ENCODE measurements at places on chromosomes 2 and 18.

GRCh38 chr2:121345887-121346286, 60.9 kb upstream of the TFCP2L1 start:
- DNase-seq, result no peak

DNA sequence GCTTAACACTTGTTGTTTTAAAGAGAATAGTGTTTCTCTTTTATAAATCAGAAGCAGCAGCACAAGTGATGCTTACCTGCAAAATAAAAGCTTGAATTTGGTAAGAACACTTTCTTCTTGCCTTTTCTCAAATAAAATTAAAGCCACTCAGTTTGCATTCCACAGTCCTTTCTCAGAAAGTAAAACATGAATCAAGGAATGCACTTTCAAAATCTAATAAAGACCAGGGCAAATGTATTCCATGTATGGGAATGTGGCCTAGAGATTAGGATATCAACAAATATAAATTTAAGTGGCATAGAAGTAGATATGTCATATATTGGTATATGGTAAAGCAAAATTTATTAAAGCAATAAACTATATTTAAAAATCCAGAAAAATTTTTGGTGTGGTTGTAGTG, 352.8 kb downstream of the THSD7B start:
- DNase-seq, result no peak

DNA sequence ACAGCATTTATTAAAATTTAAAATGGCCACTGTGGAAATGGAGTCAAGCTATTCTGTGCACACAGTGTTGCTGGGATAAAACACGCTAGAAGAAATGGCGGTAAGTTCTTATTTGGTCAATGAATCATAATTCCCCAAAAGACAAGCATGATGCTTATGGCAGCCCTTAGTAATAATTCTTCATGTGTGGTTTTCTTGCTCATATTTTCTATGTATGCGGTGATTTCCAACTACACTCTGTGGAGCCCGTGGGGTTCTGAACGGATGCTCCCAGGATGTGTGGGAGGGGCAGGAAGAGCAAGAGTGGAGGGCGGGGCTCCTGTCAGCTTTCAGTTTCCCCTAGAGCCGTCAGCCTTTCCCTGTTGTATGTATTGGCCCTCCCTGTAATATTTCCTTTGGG, 91.7 kb upstream of the RMDN2 start:
- no peak for DNase-seq

DNA sequence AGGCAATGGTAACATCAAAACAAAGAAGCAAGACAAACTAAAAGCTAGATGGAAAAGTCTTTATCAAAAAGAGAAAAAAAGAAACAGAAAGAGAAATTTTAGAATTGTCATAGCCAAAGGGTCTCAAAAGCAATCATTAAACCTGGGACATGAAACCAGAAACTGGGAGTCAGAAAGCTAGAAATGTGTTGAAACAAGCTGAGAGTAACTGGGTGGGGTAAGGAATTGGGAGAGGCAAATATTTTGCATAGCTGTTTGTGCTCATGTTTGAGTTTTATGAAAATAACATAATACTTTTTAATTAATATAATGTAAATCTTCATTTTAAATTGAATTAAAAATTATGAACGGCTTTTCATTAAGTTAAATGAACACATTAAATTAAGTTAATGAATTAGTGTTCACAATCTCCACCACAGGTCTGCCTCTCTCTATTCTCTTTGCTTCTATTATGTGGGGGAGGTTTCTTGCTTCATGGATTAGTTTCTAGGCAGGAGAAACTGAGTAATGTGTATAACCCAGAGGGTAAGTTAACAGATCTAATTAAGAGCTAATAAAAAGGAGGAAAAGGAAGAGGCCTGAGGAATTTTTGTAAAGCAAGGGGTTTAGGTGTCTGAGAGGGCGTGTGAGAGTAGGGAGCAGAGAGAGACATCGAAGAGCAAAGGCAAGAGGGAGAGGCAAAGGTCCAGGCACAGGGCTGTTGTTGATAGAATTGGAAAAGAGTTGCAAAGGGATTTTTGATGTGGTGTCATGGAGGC, 20.0 kb upstream of the SERPINB2 start:
- no peak for DNase-seq

DNA sequence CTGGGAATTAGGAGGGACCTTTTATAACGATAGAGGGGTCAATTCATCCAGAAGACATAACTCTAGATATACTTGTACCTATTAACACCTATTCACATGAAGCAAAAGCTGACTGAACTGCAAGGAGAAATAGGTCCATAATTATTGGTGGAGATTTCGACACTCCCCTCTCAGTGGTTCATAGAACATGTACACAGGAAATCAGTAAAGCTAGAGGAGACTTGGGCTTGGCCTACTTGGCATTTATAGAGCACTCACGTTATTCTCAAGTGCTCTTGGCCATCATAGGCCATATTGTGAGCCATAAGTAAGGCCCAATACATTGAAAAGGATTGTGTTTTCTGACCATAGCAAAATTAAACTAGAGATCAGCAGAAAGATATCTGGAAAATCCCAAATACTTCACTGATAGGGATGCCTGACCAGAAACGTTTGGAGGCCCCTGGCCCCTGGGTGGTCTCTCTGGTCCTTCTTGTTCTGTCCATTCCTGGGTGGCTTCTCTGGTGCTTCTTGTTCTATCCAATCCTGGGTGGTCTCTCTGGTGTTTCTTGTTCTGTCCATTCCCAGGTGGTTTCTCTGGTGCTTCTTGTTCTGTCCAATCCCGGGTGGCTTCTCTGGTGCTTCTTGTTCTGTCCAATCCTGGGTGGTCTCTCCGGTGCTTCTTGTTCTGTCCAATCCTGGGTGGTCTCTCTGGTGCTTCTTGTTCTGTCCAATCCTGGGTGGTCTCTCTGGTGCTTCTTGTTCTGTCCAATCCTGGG, 49.0 kb downstream of the SNED1 start:
- DNase-seq, result no peak

- no peak for DNase-seq
Observed at GRCh38 chr2:46487667-46488335, 8.4 kb downstream of the TMEM247 start.

GRCh38 chr2:19545507-19545906, 187.1 kb upstream of the OSR1 start:
- no peak for DNase-seq

GRCh38 chr2:96680561-96681141, 38.1 kb downstream of the FER1L5 start:
- DNase-seq, result no peak

GRCh38 chr18:4251206-4251605, 203.9 kb downstream of the DLGAP1 start:
- no peak for DNase-seq

GRCh38 chr2:232700154-232700553, 3.0 kb downstream of the GIGYF2 start:
- no peak for DNase-seq

- no peak for DNase-seq
Observed at GRCh38 chr2:25566094-25566493, 107.3 kb downstream of the DTNB start.

GRCh38 chr2:158725441-158725891, 69.7 kb upstream of the DAPL1 start:
- DNase-seq, result no peak

DNA sequence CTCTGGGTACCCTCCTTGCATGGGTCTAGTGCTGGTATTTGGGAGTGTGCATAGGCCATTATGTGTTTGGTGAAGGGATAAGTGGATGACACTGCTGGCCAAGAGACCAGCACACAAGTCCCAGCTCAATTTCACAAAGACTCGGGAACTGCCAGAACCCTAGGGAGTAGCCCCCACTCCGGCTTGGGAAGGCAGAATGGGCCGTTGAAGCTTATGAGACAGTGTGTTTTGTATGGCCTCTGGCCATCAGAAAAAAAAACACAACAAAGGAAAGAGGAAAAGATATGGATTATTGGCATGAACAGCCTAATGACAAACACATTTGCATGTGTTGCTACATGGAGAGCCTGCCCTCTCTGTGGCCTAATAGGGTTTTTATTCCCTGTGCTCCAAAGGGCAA, 144.2 kb downstream of the TTC32 start:
- DNase-seq, result no peak

DNA sequence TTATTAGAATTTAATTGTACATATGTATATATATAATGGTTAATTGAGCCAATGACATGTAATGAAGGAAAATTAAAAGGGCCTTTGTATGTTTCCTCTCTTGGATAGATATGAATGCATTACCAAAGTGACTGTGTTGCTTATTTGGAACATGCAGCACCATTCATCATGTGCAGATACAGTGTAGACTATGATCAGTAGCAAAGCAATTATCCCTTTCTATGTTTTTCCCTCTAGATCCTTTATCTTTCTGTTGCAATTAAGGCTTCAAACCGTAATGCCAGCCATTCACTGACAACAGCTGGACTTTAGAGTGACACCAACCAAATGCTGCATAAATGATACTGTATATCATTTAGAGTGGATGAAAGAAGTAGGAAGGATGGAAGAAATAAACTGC, 565.2 kb downstream of the NRXN1 start:
- DNase-seq, result no peak

DNA sequence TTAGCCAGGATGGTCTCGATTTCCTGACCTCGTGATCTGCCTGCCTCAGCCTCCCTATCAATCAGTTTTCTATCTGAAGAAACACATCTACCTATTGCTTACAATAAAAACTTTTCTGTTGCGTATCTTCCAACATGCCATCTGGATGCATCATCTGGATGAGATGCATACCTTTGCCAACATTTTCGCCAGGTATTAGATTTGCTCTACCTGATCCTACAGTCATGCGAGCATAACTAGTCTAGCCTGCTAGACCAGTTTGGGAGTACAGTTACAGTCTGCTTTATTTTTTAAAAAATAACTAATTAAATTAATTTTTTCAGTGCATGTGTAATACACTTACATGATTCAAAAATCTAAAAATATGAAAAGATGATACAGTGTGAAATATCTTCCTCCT, 334.0 kb upstream of the MEX3C start:
- DNase-seq, result no peak

DNA sequence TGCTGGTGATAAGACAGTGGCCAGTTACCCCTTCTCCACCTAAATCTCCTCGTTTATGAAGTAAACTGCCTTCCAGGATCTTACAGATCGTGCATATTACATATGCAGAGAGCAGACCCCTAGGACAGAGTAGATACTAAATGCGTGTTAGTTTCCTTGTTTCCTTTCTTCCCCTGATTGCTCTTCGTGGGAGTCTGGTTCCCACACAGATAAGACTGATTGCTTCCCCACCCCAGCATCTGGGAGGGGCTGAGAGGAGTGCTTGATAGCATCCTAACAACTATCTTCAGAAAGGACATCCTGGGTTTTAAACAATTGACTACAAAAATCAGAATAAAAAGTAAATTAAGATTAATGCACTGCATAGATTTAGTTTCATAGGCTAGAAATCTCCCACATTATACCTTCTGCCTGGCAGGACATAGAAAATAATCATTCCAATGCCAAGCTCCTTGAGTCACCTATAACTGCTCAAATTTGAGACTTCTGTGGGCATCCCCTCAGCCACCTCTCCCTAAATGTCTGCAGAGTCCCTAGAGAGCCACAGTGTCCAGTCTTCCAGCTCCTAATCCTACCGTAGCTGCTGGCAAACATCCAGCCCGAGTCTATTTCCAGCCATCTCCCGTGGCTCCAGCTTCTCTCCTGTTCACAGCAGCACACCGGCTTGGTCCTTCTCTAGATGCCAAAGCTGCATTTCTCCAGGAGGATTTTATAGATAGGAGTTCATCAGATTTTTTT, 128.3 kb downstream of the LRRC30 start:
- no peak for DNase-seq

- no peak for DNase-seq
Observed at GRCh38 chr2:118119158-118119727, 31.0 kb downstream of the INSIG2 start.

DNA sequence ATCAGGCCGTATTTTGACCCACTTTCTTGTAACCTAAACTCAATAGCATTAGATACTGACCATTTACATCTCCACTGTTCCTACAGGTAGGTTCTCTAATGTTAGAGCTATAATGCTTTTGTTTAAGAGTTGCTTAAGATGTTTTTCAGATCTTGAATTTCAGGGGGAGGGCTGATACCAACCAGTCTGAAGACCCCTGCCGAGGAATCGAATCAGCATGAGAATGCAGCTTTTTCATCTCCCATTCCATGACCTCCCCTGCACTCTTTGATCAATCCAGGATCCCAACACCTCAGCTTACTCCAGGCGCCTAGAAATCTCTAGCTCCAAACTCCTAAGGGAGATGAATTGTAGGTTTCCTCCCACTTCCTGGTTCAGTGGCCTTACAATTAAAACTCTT, 120.5 kb upstream of the MC4R start:
- DNase-seq, result no peak

DNA sequence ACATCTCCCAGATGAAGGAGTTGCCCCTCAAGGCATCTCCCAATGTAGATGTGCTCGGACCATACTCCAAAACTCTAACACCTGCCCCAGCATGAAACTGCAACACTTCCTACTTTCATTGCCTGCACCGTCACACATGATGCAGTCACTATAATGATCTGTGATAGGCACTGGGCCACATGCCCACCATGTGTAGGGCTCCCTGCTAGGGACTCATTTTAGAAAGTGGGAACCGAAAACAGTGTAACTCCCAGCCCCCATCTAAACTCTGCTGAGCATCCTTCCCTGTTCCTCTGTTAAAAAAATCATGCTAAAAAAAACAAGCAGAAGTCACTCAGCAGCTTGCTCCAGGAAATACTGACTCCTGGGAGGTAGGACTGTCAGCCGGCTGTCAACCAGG, 496.1 kb upstream of the RAB6C start:
- DNase-seq, result no peak

- DNase-seq, result no peak
Observed at GRCh38 chr2:19717446-19717845, 184.3 kb downstream of the TTC32 start.

DNA sequence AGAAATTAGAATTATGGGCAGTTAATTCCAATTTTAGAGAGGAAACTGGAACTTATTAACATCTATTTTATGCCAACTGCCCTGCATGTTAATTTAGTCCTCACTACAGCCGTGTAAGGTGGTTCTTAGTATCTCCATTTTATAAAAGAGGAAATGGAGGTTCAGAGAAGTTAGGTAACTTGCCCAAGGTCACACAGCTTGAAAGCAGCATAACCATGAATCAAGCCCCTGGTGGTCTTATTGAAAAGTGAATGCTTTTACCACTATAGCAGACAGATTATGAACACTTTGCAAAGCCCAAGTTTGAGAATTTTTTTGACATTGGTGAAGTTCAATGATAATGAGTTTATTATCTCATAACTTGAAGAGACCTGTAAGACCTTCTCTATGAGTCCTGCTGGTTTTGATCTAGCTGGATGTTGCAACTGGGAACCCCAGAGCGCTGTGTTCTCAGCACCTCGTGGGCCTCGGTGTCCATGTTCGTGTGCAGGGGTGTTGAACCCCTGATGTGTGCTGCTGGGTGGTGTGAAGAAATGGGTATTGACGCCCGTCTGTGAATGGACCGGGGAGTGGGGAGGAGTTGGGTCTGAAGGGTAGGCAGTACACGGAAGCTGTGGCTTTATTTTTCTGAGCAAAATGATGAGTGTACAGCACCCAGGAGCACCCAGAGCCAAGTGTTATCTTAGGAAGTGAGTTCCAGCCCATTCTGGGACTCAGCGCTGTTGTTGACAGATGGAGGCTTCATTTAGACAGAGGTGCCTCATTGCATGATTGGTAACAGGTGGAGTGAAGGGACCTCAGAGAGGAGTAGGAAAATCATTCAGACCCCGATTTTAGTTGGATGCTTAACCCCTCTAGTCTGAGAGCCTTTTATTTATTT, 9.7 kb downstream of the GREB1 start:
- DNase-seq, result no peak

Measured in SHP77 treated with DMSO at 0.1 percent for 48 hours (cell line).